ENCODE measurements at places on chromosomes 1 and 21.

DNA sequence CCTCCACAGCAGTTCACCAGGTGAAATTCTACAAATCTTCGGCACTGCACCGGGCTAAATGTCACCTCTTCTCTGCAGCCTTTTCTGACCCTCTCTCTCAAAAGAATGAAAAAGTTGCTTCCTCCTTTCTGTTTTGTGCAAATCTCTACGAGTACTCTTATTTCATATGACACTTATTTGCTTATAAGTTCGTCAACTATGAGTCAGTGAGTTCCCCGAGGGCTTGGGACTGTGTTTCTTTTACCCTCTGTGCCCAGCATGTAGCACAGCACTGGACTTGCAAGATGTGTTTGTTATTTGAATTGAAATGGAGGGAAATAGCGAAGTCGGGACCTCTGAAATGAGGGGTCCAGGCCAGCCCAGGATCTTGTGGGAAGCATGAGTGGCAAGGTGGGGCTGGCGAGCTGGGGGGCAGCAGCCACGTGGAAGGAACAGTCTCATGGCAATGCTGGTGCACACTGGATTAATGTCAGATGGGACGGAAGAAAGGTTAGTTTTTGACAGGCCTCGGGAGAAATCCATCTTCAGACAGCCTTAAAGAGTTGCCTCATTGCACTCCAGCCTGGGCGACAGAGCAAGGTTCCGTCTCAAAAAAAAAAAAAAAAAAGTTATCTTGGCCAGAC, 6.2 kb downstream of the SLC6A9 start:
- DNase-seq = no peak

GRCh38 chr1:243663651-243664050, 186.4 kb downstream of the AKT3 start:
- no peak for DNase-seq

GRCh38 chr1:212118872-212119260, 83.3 kb downstream of the DTL start:
- DNase-seq = no peak

GRCh38 chr21:45309069-45309986, 21.6 kb upstream of the POFUT2 start:
- no peak for DNase-seq

DNA sequence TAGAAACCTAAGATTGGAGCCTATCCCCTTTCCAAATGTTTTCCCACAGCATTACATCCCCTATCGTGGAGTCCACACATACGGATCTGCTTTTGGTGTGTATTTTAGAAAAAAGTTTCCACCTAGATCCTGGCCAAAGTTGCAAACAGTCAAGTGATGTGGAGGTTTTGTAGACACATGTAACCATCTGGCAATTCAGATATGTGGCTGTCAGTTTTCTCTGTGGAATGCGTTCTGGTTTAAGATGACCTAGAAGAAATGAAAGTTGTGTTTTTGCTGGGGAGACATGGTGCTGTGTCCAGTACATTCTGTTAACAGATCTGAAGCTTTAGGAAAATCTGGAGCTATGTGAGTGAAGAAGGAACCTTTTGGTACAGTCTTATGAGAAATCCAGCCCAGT, 14.8 kb downstream of the RNF220 start:
- no peak for DNase-seq
